ENCODE measurements at places on chromosomes 12 and 14.

DNA sequence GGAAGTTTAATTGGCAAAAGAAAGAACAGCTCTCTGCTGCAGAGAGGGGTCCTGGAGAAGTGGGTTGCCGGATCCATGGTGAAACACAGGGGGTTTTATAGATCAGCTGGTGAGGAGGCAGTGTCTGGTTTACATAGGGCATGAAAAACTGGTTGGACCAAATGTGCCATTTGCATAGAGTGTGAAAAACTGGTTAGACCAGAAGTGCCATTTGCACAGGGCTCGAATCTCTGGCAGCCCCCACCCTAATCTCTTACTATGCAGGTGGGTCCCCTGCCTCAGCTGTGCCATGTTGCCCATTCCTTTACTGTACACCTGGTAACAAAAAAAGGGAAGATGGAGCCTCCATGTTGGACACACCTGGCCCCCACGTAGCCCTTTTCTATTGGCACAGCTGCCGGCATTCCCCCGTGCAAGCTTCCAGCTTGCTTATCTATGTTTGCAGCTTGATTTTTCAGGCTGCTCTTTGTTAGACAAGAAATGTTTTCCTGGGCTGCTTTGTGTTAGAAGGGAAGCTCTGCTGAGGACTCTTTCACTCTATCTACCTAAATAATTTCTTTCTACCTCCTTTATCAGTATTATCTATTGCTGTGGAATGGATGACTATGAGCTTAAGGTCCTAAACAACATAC lies 61.1 kb upstream of the TMEM132D start:
- no peak for DNase-seq

- no peak for DNase-seq
These were observed 9.8 kb upstream of the DPF3 start for GRCh38 chr14:72903716-72904115.

DNA sequence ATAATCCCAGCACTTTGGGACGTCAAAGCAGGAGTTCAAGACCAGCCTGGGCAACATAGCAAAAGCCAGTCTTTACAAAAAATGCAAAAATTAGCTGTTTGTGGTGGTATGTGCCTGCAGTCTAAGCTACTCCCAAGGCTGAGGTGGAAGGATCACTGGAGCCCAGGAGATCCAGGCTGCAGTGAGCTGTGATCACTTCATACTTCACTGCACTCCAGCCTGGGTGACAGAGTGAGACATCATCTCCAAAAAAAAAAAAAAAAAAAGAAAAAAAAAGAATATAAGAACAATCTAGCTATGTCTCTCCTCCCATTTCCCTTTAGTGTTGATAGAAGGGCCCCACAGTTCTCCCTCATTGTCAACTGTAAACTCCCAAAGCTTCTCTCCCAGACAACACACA lies 3.5 kb upstream of the BCAT1 start:
- DNase-seq = no peak

GRCh38 chr12:21428241-21428640 lies 9.2 kb upstream of the PYROXD1 start:
- no peak for DNase-seq

GRCh38 chr12:58818546-58818945 lies 101.8 kb downstream of the LRIG3 start:
- DNase-seq = no peak

Data from cerebellum (tissue), 4 donors.